Karpas-422 (cell line): ENCODE measurements at places on chromosomes 3 and 15.

DNA sequence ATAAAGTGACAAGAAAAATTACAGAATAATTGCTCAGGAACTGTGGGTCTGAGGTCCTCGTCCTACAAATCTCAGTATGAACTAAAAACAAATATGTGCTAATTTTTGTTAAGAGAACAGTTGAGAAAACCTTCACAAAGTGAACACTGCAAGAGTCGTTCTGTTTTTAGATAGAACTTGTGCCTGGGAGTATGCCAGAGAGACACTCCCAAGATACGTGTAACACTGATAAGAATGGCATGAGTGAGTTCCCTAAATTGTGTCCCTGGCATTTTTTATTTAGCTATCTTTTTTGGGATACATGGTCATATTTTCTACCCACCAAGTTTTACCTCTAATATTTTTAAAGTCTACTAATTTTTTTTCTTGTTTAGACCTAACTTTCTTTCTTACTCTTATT, 860.0 kb upstream of the NR2F2 start:
- DNase-seq = no peak

DNA sequence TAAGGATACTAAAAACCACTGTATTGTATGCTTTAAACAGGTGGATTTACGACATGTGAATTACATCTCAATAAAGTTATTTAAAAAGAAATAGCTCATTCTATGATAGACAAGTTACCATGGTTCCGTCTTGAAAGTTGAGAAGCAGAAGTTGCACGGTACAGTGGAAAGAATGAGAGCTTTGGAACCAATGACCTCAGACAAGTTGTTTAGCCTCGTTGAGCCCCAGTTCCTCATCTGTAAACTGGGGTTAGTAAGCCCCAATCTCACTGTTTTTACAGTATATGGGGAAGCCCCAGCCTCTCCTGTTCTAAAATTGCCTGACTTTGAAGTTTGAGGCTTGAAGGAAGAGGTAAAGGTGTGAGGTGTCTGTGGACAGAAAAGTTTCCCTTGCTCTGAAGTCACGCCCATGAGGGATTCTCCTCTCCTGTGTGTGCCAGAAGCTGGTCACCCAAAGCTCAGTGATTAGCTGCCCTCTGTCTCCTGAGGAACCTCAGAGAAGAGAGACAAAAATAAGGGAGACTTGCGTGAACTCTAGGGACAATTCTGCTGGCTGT, 10.0 kb downstream of the CRYGS start:
- peak; percentile 95 for DNase-seq

DNA sequence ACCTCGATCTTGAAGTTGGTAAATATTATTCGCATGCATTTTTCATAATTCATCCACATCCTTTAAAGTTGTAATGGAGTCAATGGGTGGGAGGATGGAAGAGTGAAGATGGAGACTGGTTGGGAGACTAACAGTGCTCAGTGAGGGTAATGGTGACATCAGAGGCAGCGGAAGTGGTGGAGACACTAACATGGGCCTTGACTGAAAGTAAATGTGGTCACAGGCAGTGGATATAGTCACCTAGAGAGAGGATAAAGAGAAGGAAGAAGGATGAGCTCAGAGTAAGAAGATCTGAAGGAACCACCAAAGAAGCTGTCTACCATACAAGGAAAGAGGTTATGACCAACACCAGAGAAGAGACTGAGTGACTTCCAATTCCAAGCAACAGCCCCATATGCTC, 281.6 kb upstream of the STT3B start:
- no peak for DNase-seq

- no peak for DNase-seq
Measured at GRCh38 chr15:86919581-86919980, 839.9 kb downstream of the AGBL1 start.

GRCh38 chr3:117706037-117706436, 996.5 kb downstream of the TUSC7 start:
- no peak for DNase-seq

DNA sequence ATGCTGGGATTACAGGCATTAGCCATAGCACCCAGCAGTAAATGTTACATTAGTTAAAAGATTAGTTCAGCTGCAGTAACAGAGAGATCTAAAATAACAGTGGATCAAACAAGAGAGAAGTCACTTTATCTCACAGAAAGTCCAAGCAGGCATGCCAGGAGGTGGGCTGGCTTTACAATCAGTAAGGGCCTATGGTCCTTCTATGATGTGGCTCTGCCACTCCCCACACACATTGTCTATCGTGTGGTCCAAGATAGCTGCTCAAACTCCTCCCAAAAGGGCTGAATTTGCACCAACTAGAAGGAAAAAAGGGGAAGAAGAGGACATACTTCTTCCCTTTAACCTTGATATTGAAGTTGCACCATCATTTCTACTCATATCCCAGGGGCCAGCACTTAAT, 4.6 kb upstream of the RUVBL1 start:
- no peak for DNase-seq

- no peak for DNase-seq
Measured at GRCh38 chr15:22922003-22922402, 58.2 kb downstream of the CYFIP1 start.

- DNase-seq = no peak
Measured at GRCh38 chr3:15207836-15208504, 1.9 kb downstream of the CAPN7 start.

GRCh38 chr15:84973492-84974460, 7.9 kb upstream of the PDE8A start:
- no peak for DNase-seq

- no peak for DNase-seq
Measured at GRCh38 chr15:52805351-52806283, 15.5 kb upstream of the ONECUT1 start.
